ENCODE measurements at places on chromosomes 3 and 15.
A peak's percentile ranks its signal among the peaks of the same experiment; 100 is the strongest.

DNA sequence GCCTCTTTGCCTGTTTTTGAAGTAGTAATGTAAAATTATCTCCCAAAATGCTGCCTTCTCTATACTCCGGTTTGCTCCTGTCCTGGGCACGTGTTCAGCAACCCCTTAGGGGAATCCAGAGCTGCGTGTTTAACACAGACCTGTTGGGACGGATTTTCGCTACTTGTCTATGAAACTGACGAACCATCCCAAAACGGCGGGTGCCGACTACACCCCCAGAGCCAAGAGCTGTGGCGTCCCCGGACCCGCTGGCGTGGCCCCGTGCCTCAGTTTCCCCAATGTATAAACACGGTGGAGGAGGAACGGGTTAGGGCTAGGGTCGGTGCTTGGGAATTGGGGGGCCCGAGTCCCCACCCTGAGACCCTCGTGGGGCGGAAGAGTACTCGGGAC lies 473 bp downstream of the FHIT start:
- no peak for DNase-seq

GRCh38 chr15:25072857-25073476 lies 118.2 kb downstream of the SNRPN start:
- no peak for DNase-seq

DNA sequence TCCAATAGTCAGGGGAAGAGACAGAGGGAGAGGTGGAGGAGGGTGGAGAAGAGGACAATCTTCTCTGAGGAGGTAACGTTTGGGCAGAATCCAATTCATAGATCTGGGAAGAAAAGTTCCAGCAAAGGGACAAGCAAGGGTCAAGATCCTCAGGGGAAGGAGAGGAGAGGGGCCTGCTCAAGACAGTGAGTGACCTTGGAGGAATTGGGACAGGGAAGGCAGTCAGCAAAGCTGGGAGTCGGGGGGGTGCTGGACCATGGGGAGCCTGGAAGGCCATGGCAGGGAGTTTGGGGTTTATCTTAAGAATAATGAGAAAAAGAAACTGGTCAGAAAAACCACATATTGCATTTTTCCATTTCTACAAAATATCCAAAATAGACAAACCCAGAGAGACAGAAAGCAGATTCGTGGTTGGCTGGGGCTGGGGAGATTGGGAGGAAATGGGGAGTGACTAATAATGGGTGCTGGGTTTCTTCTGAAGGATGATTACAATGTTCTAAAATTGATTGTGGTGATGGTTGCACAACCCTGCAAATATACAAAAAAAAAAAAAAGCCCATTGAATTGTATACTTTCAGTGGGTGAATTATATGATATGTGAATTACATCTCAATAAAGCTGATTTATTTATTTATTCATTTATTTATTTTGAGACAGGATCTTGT lies 19.6 kb upstream of the SRP14 start:
- DNase-seq: no peak

GRCh38 chr15:74845208-74845568 lies 2.2 kb upstream of the ULK3 start:
- peak; percentile 21 for DNase-seq

Measured in stimulated activated CD4-positive, alpha-beta T cell treated with anti-CD3 and anti-CD28 coated beads, TNF-alpha, amount 100 ng/mL, for 1 hour (primary cell).